ENCODE measurements at places on chromosomes 4 and X.

DNA sequence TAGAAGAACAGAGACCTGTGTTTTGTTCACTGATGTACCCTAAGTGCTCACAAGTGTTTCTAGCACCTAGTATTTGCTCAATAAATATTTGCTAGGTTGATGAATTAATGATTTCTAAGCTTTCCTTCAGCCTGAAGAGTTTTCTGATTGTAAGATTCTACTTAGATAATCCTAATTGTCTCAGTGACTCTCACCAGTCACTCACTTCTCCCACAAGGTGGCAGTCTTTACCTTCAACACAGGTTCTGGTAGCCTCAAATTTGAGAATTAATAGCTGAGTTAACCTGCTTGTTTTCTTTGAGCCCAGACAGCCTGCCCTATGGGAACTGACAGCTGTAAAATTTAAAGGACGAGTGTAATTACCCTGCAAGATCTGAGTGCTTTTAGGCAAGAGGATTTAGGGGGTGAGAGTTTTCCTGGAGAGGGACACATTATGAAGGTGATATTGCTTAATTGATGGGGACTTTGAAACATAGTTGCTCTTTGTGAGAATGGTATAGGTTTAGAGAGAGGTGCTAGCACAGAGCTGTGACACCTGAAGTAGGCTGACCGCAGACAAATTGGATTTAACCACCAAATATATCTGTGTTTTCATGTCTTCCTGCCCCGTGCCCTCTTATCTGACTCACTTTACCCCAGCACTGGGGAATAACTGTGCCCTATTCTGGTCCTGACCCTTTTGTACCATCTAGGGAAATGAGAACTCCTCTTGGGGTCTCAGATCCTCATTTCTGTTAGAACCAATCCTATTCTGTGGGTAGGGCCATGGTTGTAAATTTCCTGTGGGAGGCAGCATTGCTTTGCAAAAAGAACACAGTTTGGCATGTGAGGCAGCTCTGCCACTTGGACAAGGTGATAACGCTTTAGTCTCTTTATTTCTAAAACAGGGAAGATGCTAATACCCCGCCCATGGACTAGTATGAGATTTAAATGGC is 27.7 kb downstream of the CD38 start:
- peak; percentile 37 for DNase-seq

- no peak for DNase-seq
Measured at GRCh38 chr4:139521754-139522401, 34.1 kb downstream of the SETD7 start.

DNA sequence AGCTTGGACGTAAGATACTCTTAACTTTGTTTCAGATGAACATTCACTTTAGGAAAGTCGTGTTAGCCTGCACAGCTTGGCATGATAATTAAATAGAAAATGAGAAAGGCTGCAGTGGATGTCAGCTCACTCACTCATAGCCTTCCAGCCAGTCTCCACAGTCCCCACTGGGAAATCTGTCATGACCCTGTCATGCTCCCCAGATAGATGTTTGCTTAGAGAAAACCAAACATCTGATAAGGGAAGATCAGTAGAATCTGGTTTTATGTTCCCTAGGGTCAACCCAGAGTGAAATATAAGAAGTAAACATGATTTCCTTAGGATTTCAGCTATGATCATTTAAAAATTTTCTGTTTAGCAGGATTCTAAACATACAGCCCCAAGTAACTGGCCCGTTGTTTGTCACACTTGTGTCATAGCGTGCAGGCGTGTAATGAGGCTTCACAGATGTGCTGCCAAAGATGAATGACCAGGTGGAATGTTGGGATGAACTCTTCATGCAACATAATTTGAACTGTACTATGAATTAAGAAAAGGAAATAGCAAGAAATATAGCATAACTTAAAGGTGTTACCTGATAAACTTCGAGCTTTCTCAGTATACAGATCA is 180.1 kb downstream of the BANK1 start:
- no peak for DNase-seq

GRCh38 chr4:42329421-42329820 is 67.9 kb upstream of the SHISA3 start:
- no peak for DNase-seq

- DNase-seq, result no peak
Measured at GRCh38 chrX:24877854-24878650, 137.7 kb downstream of the ARX start.

DNA sequence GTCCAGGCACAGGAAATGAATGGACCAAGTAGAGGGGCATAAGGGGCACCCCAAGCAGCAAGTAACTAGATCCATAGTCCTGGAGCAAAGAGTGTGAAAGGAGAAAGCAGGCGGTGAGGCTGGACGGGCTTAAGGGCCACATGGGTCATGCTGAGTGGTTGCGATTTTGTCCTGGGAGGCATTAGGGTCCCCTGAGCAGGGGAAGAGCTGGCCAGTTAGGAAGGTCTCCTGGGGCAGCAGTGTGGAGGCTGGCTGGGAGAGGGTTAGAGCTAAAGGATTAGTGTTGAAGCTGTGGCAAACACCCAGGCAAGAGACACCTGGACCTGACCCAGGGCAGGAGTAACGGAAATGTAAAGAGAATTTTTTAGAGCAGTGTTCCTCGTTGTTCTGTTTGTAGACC is 26.5 kb downstream of the MYOZ2 start:
- DNase-seq, result no peak

GRCh38 chr4:166808380-166808779 is 425.9 kb downstream of the SPOCK3 start:
- no peak for DNase-seq

GRCh38 chr4:114076899-114077570 is 97.6 kb upstream of the ARSJ start:
- no peak for DNase-seq

- no peak for DNase-seq
Measured at GRCh38 chr4:104020641-104021040, 300.9 kb upstream of the TACR3 start.
